ENCODE measurements at places on chromosomes 16 and 17. TPM values are rescaled to one million over a fixed set of nuclear protein-coding genes. Genes with fewer than 3 reads are reported as not detected.
A peak's percentile ranks its signal among the peaks of the same experiment; 100 is the strongest.

DNA sequence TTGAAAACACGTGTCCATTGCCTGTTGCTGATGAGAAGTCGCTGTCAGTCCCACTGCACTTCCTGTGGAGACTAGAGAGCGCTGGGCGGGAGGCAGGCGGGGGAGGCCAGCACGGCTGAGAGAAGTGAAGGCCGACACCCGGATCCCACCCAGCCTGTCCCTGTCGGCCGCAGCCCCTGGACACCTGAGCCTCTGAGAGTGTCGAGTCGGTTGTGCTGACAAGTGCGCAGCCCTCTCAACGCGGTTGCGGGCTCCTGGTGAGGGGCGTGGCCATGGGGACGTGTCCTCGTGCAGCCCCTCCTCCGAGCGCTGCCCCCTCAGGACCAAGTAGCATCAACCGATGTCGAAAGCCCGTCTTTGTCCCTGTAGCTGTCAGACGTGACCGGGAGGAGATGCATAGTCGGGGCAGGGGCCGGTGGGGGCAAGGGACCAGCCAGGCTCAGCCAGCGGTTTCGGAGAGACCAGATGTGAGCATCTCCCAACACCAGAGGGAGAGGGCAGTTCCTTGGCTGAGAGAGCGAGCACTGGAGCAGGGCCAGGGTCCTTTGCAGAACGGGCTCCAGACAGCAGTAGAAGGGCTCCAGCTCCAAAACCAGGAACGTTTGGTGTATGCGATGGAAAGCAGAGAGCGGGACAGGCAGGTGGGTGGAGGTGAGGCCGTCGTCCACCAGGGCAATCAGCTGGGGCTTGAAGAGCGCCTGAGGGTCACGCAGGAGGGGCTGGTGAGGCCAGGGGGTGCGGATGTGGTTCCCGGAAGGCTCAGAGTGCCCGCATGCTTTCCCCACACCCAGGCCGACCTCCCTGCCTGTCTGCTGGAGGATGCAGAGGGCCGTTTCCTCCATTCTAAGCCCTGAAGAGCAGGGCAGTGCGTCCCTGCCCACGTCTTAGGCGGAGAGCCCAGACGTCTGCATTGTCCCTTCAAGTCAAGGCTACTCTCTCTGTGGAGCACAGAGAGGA is 43.3 kb upstream of the CHMP6 start:
- H3K36me3 ChIP-seq: no peaks in the 10 kb centered on the region
- H3K4me1 ChIP-seq: no peaks in the 10 kb centered on the region
- H3K27me3 ChIP-seq: no peaks in the 10 kb centered on the region
- no peak overlapping the region for H3K27ac ChIP-seq

DNA sequence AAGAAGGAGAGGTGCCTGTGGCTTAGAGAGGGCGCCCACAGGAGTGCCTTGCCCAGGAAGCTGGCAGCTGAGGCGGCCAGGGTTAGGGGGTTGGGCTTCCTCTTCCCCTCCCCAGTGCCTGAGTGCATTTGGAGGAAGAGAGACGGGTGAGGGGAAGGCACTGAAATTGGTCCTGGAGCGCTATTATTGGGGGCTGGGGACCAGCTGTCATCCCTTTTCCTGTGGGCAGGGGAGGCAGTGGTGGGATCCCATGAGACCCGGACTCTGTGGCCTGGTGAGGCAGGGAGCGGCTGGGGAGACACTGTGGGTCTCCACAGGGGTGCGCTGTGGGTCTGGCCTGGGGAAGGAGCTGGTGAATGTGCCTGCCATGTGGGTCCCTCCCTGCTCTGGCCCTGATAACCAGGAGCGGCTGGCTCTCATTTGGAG is 259.7 kb downstream of the SEC14L1 start:
- H3K27ac ChIP-seq: peak overlapping the region; percentile 70
- peak overlapping the region; percentile 58 for H3K4me3 ChIP-seq
- no peaks in the 10 kb centered on the region for H3K27me3 ChIP-seq
- peak; percentile 64 for DNase-seq
- peaks cover 65% of the 10 kb centered on the region for H3K4me1 ChIP-seq
- peaks cover 12% of the 10 kb centered on the region for H3K36me3 ChIP-seq

DNA sequence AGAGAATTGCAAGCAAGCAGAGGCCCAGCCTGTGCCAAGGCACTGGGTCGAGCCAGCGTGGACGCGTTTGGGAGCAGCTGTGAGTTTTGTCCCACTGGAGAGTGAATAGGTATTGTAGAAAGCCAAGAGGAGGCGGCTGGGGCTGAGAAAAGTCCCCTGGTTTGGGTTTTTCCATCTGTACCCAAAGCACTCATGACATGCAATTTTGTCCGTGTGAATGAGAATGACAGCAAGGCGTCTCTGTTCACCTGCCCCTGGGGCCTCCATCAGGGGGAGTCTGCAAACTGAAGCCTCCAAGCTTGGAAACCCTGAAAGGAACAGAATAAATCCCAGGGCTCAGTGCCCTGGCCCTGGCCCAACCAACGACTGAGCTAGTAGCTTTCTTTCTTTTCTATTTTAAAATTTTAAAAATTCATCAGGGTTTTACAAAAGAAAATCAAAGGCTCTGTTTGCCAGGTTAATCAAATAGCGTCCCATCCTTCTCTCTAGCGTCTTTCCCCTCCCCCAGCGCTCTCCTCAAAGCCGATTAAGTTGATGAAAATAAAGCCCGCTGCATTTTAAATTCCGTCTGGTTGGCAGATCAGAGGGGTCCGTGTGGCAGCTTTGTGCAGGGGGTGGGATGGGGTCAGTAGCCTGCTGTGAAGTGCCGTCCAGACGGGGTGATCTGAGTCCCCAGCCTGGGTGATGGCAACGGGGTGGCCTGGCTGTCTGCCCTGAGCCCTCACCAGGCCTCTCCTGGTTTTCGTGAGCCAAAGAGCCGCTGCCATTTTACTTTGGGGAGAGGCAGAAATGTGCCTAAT is 171.0 kb downstream of the KATNIP start:
- no peak overlapping the region for H3K4me3 ChIP-seq
- H3K27ac ChIP-seq: no peak overlapping the region
- H3K36me3 ChIP-seq: no peaks in the 10 kb centered on the region
- no peaks in the 10 kb centered on the region for H3K27me3 ChIP-seq

GRCh38 chr17:81513372-81513752 is 763 bp upstream of the ACTG1 start:
- H3K36me3 ChIP-seq: peaks cover 22% of the 10 kb centered on the region
- H3K4me3 ChIP-seq: peak overlapping the region; percentile 75
- DNase-seq: peak; percentile 53
- peaks cover 12% of the 10 kb centered on the region for H3K4me1 ChIP-seq

DNA sequence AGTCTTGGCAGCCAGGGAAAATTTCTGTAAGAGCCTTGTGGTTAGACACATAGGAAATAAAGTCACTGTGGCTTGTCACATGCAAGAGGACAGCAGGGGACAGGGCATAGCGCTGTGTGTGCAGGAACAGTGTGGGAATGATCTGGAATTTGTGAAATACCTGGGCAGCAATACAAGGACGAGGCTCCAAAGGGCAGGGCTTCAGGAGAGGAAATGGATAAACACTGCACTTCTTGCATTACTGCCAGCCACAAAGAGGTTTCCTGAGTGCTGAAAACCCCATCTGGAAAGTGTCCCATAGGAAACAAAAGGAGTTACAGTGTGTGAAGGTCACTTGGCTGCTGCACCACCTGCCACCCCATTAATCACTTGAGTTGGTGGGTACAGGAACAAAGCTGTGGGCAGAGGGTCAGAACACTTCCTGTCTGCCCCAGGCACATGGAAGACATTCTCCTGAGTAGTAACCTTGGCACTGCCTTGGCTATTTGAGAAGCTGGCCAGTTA is 12.1 kb upstream of the HP start:
- no peak overlapping the region for H3K4me3 ChIP-seq
- DNase-seq: no peak
- peaks cover 15% of the 10 kb centered on the region for H3K36me3 ChIP-seq
- H3K4me1 ChIP-seq: no peaks in the 10 kb centered on the region

DNA sequence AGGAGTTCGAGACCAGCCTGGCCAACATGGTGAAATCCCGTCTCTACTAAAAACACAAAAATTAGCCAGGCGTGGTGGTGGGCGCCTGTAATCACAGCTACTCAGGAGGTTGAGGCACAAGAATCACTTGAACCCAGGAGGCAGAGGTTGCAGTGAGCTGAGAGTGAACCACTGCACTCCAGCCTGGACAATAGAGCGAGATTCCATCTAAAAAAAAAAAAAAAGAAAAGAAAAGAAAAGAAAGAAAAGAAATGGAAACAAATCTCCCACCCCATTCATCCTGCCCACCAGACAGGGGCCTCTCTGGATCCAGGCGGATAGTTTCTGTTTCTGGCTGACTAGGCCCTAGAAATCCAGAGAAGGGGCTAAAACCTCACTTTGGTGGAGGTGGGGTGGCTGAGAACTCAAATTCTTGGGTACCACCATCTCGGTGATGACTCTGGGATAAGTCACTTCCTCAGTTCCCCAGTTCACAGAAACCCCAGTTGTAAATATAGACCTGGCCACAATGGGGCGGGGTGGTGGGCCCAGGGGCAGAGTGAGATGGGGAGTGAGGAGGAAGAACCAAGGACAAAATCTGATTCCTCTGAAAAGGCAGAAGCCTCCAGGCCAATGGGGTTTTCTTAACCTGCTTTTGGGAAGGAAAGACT is 22.2 kb downstream of the SOCS1 start:
- DNase-seq: no peak
- H3K27me3 ChIP-seq: no peaks in the 10 kb centered on the region
- H3K27ac ChIP-seq: peak overlapping the region; percentile 89
- no peaks in the 10 kb centered on the region for H3K36me3 ChIP-seq
- H3K4me3 ChIP-seq: peak overlapping the region; percentile 50

- no peaks in the 10 kb centered on the region for H3K4me1 ChIP-seq
- no peak for DNase-seq
- H3K36me3 ChIP-seq: no peaks in the 10 kb centered on the region
Measured at GRCh38 chr16:80029761-80030481, 429.4 kb upstream of the MAF start.

DNA sequence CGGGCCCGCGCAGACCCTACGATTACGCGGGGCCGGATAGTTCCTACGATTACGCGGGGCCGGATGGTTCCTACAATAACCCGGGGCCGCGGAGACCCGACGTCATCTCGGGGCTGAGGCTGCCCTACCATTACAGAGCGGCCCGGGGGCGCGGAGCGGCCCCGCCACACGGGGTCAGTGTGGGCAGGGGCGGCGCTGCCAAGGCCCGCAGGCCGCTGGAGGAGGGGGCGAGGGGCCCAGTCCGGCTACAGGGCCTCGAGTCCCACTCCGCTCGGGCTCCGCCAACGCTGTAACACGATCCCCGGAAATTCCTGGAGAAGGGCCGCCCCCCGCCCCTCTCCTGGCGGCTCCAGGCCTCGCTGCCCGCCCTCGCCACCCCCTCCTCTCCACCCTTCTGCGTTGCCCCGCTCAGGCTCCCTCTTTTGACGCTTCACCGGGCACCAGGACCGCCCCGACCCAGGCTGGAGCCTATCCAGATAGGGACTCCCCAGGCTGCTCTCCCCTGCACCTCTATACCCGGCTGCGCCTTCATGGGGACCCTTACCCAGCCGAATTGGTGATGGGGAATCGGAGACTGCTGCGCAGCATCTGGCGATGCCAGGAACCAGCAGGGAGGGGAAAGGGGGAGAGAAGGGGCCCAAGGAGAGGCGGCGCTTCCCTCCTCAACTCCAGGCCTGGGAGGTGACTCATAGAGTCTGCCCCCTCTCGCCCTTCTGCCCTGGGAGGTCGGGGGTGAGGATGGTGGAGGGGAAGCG is at the start of gene RAB34:
TSS of gene RAB34 (minus strand) at position 291 of the 755 bp plus-strand sequence. CDS start 602 bp downstream, outside the sequence.
- no peak within 1 kb of the TSS for H3K4me3 ChIP-seq
- peaks cover 30% of the 10 kb centered on the region for H3K4me1 ChIP-seq
- H3K27ac ChIP-seq: peak within 1 kb of the TSS; percentile 52
- no peaks in the 10 kb centered on the region for H3K27me3 ChIP-seq

DNA sequence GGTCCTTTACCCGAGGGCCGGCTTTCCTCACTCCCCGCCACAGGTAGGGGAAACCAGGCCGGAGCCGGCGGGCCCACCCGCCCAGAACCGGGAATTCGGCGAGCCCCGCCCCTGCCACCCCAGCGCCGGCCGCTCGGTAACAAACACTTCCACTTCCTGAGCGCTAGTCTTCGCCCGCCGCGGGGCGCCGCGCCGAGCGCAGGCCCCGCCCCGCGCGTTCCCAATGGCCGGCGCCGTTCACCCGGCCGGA is 224 bp upstream of the NHERF1 start:
- peak; percentile 85 for DNase-seq
- H3K4me1 ChIP-seq: peaks cover 54% of the 10 kb centered on the region
- H3K27me3 ChIP-seq: no peaks in the 10 kb centered on the region

DNA sequence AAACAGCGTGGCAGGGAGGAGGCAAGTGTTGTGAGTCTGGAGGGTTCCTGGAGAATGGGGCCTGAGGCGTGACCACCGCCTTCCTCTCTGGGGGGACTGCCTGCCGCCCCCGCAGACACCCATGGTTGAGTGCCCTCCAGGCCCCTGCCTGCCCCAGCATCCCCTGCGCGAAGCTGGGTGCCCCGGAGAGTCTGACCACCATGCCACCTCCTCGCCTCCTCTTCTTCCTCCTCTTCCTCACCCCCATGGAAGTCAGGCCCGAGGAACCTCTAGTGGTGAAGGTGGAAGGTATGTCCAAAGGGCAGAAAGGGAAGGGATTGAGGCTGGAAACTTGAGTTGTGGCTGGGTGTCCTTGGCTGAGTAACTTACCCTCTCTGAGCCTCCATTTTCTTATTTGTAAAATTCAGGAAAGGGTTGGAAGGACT is at the start of gene CD19:
TSS of gene CD19 (plus strand) at position 171 of the 425 bp plus-strand sequence. CDS start at position 201, 30 bp downstream.
- H3K36me3 ChIP-seq: no peaks in the 10 kb centered on the region
- H3K4me1 ChIP-seq: peaks cover 12% of the 10 kb centered on the region
- DNase-seq: no peak
- no peaks in the 10 kb centered on the region for H3K27me3 ChIP-seq
- H3K27ac ChIP-seq: peak within 1 kb of the TSS; percentile 45
- no peak within 1 kb of the TSS for H3K4me3 ChIP-seq

DNA sequence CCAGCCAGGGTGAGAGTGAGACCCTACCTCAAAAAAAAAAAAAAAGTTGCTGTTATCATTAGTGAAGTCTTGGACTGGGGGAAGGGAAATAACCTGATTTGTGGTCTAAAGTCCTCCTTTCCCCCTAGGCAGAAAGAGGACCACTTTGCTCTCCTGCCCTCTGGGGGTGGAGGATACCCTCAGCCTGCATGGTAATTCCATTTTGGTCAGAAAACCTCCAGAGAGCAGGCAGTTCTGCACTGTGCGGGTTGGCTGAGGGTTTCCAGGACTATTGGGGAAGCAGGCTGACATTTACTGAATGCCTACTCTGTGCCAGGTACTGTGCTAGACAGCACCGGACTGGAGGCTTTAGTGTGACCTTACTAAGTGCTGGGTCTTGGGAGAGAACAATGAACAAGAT is 2.6 kb downstream of the ADAP2 start:
- no peak overlapping the region for H3K27ac ChIP-seq
- peaks cover 3% of the 10 kb centered on the region for H3K27me3 ChIP-seq
- H3K36me3 ChIP-seq: no peaks in the 10 kb centered on the region
- no peak overlapping the region for H3K4me3 ChIP-seq
- no peak for DNase-seq

SDK2 gene
- total RNA-seq: 8.4 TPM

ACSM2A gene
- total RNA-seq: not detected

SOCS1 gene
- 12.8 TPM for total RNA-seq

WNT9B gene
- total RNA-seq: not detected
